Stimulated activated CD4-positive, alpha-beta T cell treated with anti-CD3 and anti-CD28 coated beads, Interleukin-1b, Interleukin-23, amount 100 ng/mL, for 1 hour (primary cell): ENCODE measurements at places on chromosomes 2 and 18.

GRCh38 chr18:63523660-63524059 is 18.5 kb upstream of the SERPINB12 start:
- no peak for DNase-seq

DNA sequence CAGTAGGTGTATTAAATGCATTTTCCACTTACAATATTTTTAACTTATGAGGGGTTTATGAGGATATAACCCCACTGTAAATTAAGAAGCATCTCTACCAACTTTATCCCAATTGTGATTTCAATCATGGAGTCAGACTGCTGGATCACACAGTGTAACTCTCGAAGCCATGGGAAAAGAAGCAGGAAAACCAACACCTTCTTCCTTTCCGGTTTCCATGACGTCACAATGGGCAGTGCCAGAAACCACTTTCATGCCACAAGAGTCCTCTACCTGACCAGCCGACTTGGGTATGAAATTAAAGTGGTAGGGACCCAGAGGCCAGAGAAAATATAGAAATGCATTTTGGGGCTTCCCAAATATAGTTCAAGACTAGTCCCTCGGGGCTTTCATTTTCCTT is 4.2 kb downstream of the RNF152 start:
- no peak for DNase-seq

DNA sequence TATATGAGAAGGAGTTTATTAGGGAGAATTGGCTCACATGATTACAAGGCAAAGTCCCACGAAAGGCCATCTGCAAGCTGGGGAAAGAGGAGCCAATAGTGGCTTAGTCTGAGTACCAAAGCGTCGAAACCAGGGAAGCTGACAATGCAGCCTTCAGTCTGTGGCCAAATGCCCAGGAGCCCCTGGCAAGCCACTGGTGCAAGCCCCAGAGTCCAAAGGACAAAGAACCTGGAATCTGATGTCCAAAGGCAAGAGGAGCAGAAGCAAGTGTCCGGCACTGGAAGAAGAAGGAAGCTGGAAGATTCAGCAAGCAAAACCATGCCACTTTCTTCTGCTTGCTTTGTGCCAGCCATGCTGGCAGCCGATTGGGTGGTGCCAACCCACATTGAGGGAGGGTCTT is 74.3 kb upstream of the NPAS2 start:
- DNase-seq = no peak

GRCh38 chr2:207770602-207771404 is 1.1 kb upstream of the FZD5 start:
- no peak for DNase-seq

- DNase-seq = no peak
Measured at GRCh38 chr2:174335988-174336500, 1.3 kb downstream of the SP9 start.

DNA sequence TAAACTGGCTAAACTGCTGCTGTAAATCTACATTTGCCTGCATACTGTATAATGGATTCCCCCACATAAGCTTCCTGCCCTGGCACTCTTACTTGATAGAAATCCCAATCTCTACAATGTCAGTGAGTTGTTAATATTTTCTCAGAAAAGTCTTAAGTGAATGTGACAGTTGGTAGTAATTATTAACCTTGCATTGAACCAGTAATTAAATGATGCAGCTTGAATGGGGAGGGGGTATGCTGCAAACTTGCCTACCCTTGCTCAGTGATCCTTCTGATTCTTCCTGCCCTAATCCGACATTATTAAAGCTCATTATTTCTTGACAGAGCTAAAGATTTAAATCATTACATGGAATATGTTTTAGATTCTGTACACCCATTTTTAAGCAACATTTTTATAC is 119.0 kb upstream of the CDH7 start:
- no peak for DNase-seq
